ENCODE measurements at places on chromosomes 12 and 14.

- no peak for DNase-seq
These were observed 322.4 kb upstream of the CLEC14A start for GRCh38 chr14:38578278-38578681.

DNA sequence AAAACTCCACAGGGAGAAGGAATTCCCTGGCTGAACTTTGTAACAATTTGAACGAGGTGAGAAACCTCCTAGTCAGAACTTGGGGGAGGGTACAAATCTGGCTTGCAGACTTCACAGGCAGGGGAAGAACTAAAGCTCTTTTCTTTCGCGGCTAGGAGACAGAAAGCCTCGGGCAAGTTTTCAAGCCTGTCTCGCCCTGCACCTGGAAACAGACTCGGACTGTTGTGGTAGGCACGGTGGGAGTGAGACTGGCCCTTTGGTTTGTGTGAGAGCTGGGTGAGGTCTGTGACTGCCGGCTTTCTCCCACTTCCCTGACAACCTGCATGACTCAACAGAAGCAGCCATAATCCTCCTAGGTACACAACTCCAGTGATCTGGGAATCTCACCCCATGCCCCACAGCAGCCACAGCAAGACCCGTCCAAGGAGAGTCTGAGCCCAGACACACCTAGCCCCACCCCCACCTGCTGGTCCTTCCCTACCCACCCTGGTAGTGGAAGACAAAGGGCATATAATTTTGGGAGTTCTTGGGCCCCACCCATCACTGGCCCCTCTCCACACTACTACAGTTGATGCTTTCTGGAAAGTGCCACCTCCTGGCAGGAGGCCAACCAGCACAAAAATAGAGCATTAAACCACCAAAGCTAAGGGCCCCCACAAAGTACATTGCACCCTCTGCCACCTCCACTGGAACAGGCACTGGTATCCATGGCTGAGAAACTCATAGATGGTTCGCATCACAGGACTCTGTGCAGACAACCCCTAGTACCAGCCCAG, 102.7 kb upstream of the ST8SIA1 start:
- no peak for DNase-seq

DNA sequence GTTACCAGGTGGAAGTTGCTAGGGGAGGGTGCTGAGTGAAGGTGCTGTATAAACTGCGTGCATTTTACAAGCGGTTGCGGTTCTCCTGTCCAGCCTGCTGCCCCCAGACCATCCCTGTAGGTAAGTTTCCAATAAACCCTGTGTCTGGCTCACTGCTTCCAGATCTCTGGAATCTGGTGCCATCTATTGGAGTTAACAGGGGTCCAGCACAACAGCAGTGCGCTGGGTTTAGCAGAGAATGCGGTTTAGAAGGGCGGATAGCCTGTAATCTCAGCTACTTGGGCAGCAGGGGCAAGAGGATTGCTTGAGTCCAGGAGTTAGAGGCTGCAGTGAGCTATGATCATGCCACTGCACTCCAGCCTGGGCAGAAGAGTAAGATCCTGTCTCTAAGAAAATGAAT, 4.9 kb downstream of the AACS start:
- DNase-seq, result no peak

GRCh38 chr12:126432780-126433179, 1367.5 kb downstream of the AACS start:
- no peak for DNase-seq

GRCh38 chr12:19926266-19926665, 442.1 kb upstream of the PDE3A start:
- no peak for DNase-seq

GRCh38 chr12:32828120-32828519, 68.5 kb downstream of the PKP2 start:
- no peak for DNase-seq

DNA sequence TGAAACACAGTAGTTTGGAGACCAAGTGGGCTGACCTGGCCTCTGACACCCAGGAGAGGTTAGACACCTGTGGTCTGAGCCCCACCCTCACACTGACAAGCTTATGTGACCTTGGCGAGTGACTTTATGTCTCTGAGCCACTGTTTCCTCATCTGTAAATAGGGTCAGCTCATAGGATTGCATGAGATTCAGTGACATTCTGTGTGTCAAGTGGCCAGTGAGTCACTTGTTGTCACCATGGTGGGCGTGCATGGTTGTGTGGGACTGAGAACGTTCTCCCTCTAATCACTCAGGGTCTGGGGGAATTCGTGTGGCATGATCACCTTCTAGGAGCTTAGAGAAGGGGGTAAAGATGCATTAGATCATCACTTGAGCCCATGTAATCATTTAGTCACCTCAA, 146.4 kb downstream of the PHETA1 start:
- DNase-seq, result no peak

DNA sequence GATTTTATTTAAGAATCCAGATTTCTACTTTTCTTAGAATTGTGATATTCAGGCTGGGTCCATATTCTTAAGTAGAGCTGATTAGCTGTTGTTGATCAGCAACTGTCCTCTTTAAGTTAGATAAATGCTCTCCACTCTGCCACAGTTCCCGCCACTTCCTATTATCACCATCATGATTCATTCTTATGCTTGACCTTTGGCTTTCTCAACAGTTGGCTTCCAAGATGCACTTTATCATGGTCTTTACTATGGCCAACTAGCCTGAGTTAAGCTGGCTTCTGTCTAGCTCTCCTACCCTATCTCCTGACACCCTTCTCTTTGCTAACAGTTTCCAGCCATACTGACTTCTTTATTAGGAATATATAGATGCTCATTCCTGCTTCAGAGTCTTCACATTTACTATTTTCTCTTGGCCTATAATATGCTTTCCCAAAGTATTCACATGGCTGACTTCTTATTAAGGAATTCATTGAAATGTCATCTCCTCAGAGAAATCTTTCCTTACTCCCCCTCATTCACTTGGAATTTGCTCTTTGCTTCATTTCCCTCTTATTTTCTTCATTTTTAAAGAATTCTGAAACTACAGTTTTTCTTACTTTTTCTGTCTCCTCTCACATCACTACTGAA, 149.0 kb upstream of the IGF1 start:
- no peak for DNase-seq

GRCh38 chr14:38405851-38406635, 150.2 kb upstream of the CLEC14A start:
- DNase-seq, result no peak

- DNase-seq, result no peak
These were observed 54.7 kb downstream of the DYNC1H1 start for GRCh38 chr14:102019006-102019540.

- DNase-seq, result no peak
These were observed 277.6 kb upstream of the PLEKHG7 start for GRCh38 chr12:92425165-92425564.

DNA sequence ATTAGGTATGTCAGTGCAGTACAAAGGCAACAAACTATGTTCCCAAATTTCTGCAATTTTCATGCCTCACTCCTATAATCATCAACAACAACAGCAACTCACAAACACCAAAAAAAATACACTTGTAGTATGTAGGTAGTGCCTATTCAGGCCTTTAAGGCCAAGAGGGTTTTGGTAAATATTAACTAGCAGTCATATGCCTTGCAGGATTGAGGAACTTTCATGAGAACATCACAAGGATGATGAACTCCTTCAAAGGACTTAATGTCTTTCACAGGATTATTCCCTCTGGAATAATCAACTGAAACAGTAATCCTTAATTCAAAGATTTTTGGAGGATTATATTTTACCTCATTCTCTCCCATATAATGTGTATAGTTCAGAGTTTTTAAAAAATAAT, 293.8 kb downstream of the NOVA1 start:
- DNase-seq, result no peak

DNA sequence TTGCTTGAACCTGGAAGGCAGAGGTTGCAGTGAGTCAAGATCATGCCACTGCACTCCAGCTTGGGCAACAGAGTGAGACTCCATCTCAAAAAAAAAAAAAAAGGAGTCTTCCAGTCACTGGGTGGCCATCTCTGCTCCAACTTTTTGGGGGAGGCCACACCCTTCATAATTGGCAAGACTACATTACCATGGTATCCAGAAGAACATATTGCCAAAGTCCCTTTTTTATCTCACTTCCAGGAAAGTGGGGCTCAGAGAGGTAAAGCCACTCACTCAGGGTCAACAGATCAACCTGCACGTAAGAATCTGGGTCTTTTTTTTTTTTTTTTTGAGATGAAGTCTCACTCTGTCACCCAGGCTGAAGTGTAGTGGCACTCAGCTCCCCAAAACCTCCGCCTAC, 5.0 kb upstream of the CD63 start:
- peak; percentile 51 for DNase-seq

- no peak for DNase-seq
These were observed 151.3 kb downstream of the BCL11B start for GRCh38 chr14:99120526-99121318.

DNA sequence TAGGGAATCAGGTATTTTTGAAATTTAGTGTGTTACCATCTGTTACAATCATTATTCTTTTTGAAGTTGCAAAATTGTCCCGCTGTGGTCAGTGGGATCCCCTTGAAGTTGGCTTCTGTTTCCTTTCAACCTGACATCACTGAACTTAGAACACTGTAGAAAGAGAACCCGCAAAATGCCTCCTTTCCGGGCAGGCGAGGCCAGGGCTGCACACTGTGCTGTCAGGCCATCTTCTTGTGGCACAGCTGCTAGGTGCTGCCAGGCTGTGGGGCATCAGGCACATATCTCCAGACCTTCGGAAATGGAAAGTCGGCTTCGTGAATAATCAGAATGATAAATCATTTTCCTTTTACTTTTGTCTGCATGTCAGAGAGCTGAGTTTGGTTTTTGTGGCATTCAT, 103.5 kb downstream of the GLT1D1 start:
- DNase-seq, result no peak

- DNase-seq, result no peak
These were observed 7.0 kb upstream of the TINF2 start for GRCh38 chr14:24249230-24250021.

DNA sequence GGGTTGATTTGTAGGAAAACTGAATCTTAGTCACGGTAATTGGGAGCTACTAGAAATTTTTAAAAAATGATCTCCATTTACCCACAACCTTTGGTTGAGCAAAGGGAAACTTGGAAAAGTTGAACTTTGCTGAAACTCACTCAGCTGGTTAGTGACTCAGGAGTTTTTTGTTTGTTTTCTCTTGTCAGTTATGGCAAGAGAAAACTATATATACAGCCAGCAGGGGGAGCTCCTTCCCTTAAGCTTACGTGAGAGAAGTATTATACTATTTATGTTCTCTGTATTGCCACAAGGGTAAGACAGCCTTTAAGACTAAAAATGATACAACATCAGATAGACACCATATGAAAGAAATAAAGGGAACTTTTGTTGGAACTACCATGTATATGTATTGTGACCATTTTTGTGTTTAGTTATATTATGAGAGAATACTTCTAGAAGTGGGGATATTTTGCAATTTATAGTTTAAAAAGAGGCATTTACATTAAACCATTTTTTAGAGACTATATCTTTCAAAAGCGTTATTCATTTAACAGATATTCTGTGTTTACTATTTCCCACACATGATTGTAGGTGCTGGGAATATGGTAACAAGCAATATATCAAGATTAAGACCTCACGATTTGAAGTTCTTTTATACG, 28.1 kb upstream of the TBC1D30 start:
- peak; percentile 95 for DNase-seq

Measured in hematopoietic multipotent progenitor cell treated with erythropoietin and hydrocortisone succinate and interleukin-3 and kit ligand, for 6 days (in vitro differentiated cells).